ENCODE measurements at places on chromosomes 3 and 15. TPM values are rescaled to one million over a fixed set of nuclear protein-coding genes. Genes with fewer than 3 reads are reported as not detected.
A peak's percentile ranks its signal among the peaks of the same experiment; 100 is the strongest.

- peak; percentile 18 for DNase-seq
Measured at GRCh38 chr3:39541917-39542329, 74.4 kb downstream of the MOBP start.

- no peak for DNase-seq
Measured at GRCh38 chr3:43075904-43076661, 29.8 kb downstream of the POMGNT2 start.

- DNase-seq = no peak
Measured at GRCh38 chr3:43030162-43030935, 51.2 kb downstream of the GASK1A start.

GRCh38 chr3:167749728-167750127 is 14.2 kb downstream of the SERPINI1 start:
- DNase-seq = no peak

- DNase-seq = peak; percentile 83
Measured at GRCh38 chr15:69161079-69161877, 843 bp downstream of the GLCE start.

DNA sequence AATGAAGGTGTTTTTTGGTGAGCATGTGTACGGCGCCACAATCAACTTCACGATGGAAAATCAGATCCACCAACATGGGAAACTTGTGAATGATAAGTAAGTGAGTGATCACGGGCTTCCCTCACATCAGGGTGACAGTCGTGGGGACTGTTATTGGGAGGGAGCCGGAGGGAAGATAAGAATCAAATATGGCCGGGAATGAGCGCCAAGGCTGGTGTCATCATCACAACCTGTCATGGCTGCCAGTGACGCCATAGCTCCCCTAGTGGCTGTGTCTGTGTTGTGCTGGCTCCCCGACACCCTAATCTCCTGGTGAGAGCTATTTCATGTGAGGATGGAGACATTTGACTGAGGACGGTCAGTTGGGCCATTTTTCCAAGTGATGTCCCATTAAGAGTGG is 168.5 kb downstream of the SV2B start:
- no peak for DNase-seq

DNA sequence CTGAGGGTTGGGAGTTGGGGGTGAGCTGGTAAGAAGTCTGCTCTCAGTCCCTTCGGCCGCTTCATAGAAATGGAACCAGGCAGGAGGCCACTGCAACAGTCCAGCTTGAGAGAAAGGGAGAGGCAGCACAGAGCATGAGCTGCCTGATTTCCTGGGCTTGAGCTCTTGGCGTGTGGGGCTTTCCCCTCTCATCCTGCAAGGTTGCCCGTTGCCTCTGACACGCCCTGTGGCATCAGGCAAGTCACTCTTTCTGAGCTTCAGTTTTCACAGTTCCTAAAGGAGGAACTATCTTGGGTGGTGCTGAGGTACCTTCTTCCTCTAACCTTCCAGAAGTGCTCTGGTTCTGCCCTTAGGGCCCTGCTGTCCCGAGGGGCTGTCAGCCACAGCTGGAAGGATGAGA is 4.9 kb downstream of the MESP2 start:
- no peak for DNase-seq

GRCh38 chr3:139639662-139640061 is 38.1 kb downstream of the NMNAT3 start:
- no peak for DNase-seq

DNA sequence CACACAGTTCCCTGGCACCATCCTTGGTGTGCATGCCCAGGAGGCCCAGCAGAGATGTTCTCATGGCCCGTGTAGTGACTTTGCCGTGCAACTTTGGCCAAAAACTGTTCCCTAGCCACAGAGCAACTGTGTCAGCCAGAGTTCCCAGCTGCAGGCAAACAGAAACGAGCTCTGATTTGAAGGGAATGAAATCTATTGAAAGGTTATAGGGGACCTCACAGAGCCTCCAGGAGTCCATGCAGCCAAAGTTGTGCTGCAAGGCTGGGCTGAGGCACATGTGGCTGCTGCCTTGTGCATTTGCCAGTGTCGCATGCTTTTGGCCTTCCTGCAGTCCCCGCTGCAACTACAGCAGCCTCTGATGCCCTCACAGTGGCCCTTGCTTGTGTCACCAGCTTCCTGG is 70.5 kb downstream of the PLXNA1 start:
- DNase-seq = no peak

- DNase-seq = no peak
Measured at GRCh38 chr3:186757686-186758220, 25.6 kb upstream of the EIF4A2 start.

DNA sequence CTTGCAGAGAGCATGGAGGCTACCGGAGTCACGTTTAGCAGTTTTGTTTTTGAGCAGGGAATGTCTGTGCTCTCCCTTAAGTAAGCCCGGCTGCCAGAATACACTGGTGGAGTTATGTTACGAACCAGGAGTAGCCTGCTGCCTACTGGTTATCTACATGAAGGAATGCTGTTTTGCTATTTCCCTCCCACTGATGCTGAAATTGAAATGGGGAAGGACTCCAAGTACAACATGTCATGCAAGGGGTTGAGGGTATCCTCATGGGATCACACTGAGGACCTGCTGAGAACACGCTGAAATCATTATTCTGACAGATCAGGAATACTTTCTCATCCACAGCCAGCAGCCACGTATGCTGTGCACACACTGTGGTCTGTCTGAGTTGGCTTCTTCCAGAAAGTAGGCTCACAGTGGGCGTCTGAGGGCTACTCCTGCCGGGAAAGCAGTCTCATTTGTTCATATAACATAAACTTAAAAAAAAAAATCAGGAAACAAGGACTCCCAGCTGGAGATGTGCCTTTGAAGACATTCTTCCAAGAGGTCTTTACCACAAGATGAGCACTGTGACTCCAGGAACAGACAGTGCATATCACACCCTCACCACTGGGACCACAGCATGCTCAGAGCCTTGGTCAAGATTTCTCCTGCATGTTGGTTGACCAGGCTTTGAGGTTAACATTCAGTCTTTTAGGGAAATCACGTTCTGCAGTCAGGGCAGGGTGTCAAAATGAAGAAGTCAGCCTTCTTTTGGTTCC is 300.4 kb upstream of the RASGRP1 start:
- peak; percentile 44 for DNase-seq

DNA sequence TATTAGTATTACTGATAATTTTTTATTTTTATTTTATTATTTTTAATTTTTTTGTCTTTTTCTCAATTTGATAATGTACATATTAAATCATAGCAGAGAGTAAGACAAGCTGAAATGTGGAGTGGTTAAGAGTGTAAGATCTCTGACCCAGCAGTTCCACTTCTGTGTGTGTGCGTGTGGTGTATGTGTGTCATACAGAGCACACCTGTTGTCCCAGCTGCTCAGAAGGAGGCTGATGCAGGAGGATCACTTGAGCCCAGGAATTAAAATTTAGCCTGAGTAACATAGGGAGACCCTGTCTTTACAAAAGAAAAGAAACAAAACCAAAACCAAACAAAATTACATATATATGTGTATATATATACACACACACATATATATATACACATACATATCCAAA is 1.4 kb upstream of the CIDEC start:
- DNase-seq = no peak

- DNase-seq = no peak
Measured at GRCh38 chr3:22296601-22297000, 545.6 kb upstream of the ZNF385D start.

GRCh38 chr3:5122741-5123706 is 932 bp downstream of the ARL8B start:
- peak; percentile 49 for DNase-seq

GRCh38 chr15:31081588-31082250 is 19.8 kb downstream of the TRPM1 start:
- DNase-seq = no peak

DNA sequence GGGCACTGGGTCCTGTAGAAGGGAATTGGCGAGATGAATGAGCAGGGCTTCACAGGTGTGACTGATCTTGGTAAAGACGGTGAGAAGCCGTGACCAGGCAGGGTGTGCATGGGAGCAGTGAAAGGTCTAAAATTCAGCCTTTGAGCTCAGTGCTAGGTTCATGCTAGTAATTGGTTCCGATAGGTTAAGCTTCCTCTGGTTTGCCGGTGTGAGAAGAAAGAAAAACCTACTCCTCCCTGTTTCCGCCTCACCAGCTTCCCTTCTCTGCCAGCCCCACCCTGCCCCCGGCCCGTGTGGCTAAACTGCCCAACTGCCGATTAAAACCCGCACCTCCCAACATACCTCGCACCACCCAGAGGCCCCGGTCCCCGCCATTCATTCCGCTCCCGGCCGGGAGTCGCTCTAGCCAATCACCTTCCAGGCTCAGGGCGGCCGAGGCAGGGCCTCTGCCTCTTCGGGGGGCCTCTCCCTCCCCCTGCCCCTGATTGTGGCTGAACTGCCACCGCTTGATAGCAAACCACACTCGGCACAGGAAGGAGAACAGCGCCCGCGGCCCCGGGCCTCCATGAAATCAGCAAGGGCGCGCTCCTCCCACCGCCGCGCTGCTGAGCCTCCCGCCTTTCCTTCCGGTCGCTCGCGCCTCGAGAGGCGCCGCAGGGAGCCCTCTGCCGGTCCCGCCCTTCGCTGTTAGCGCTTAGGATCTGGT is 7.3 kb upstream of the NRROS start:
- peak; percentile 83 for DNase-seq

DNA sequence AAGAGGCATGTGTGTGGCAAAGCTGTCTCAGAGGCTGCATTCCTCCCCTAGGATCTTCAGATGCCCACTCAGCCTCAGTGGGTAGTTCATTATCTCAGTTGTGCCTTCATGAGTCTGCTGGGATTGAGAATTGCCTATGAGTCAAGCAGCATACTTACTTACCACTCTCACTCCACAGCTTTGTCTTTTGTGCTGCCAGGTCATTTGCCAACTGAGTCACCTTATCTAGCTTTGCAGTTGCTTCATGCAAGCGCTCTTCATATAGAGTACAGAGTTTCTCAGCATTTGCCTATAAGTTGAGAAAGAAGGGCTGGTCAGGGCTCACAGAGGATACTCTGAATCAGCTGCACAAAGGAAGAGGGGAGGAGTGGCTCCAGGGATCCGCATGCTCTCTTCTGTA is 89.5 kb downstream of the MYH15 start:
- DNase-seq = no peak

DNA sequence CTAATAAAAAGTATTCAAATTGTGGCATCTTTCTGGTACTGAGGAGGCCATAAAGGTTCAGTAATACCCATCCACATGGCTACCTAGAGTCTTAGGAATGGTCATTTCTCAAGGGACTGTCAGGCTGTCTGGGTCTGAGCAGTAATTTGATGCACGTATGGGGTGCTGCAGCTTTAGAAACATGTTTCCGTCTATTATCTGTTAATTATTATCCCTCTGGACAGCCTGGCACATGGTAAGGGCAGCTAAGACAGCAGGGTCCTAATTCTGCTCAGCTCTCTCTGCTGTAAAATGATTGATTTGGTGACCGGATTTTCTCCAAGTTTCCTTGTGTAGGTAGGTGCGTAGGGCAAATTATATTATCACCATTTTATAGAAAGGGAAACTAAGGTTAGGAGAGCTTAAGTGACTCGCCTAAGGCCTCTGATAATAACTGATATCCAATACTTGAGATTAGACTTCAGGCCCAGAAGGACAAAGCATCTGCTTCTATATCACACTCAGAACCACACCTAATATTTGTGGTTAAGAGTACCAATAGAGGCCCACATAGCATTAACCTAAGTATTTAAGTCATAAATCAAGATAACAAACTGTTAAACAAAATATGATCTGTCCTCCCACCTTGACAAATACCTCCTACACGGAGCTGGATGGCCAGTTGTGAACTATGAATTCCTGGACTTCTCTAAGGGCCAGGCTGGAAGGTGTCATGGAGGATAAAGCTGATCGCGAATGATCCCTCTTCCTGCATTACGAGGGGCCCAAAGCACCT is 2.9 kb upstream of the RAP2B start:
- no peak for DNase-seq

DNA sequence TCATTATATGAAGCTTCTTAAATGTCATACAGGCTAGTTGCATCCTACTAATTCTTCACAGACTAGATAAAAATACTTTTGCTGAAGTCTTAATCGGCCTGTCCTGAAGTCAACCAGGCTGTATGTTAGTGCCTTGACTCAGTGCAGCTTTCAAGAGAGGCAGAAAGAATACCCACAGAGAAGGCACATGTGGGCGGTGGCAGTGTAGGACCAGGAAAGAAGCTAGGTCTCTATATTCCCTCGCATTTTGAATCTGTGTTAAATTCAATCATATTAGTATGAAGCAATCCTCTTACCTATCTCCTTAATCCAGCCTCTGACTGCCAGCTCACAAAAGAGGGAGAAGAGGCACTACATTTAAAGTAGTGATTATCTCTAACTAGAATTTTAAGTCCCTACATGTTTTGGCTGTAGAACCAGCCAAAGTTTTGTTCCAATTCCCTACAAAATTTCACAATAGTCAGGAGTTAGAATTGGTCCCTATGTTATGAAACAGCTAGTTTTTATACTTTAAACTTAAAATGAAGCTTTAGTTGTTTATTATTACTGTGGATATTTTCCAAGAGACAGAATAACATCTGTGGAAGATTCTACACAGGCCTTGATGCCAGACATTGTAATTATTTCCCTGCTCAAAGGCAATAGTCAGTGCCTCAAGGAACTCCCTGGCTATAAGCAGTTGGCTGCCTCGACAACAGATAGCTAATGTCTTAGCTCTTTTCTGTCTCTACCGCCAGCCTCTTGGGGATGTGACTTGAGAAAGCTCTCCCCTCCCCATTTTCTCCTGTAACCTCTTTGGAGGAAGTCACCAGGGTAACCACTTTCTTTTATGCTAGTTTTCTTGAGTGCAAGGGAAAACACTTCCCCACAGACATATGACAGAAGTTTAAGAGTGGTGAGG is 31.9 kb downstream of the CRTC3 start:
- DNase-seq = no peak

- DNase-seq = no peak
Measured at GRCh38 chr3:181725131-181725731, 13.5 kb downstream of the SOX2 start.

GRCh38 chr3:46675426-46675825 is 18.1 kb downstream of the ALS2CL start:
- no peak for DNase-seq

DNA sequence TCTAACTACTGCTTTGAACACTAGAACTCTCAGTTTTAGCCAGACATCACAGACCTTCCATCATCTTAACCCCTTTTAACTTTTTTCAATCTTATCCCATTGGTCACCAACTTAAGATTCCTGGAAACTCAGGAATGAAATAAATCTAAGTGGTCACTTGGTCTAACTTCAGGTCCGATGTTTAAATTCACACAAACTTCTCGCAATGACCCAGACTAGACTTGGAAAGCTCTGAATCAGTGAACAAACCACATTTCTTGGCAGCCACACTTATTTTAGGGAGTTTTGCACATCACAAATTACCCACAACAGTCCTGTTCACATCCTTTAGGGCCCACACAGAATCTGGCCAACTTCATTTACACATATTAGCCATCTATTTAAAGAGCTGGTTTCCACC is 118.9 kb downstream of the MAGI1 start:
- no peak for DNase-seq

- DNase-seq = peak; percentile 90
Measured at GRCh38 chr3:28104896-28105534, 136.4 kb upstream of the CMC1 start.

GRCh38 chr15:57221134-57221533 is 155.2 kb upstream of the CGNL1 start:
- DNase-seq = no peak

- peak; percentile 65 for DNase-seq
Measured at GRCh38 chr15:40420793-40421192, 15.2 kb downstream of the IVD start.

CFAP92 gene
- total RNA-seq = not detected

WDR53 gene
- 2.9 TPM for total RNA-seq

RBPMS2 gene
- 0.12 TPM for total RNA-seq

CD200R1 gene
- not detected for total RNA-seq

CX3CR1 gene
- total RNA-seq = not detected

GABPB1 gene
- total RNA-seq = 54.3 TPM

USP4 gene
- total RNA-seq = 21.6 TPM

ITPR1 gene
- total RNA-seq = 10.2 TPM

TGFBR2 gene
- 0.81 TPM for total RNA-seq
